Heart right ventricle (tissue), 16 donors: ENCODE measurements at places on chromosomes 3 and 15. TPM values are rescaled to one million over a fixed set of nuclear protein-coding genes. Genes with fewer than 3 reads are reported as not detected.

DNA sequence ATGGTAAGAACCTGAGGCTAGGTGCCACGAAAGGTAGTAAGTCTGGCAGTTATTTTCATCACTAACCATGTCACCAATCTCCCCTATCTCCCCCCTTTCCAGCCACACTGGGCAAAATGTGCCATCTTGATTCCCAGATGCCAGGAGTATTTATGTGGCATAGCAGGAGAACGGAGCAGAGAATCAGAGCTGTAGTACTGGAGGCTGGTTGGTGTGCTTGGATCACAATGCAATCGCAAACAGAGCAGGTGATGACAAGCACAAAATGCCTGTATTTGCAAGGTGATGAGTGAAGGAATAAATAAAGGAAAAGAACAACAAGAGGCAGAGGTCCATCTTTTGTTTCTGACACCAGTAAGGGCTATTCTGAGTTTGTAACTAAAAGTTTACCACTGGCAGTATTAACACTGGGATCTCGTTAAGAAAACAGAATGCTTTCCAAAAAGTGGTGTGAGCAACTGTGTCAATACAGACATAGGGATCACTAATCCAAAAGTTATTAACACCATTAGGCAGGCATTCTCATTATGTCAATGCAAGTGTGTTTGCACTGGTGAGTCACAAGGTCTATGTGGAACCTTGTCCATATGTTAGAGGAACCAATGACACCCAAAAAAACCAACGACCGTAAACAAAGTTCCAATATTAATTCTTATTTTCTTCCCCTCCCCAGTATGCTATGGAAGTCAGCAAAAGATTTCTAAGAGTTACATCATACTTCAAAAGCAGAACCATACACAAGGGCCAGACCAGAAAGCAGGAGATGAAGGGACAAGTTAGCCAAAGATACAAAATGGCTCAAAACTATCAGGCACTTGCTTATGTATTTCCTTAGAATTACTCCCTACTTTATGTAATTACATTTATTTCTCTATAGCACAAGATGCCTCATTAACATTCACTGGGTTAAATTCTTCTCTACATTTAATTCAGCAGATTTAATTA lies 556.6 kb downstream of the FOXP1 start:
- no peak for DNase-seq

GRCh38 chr3:10653241-10653640 lies 147.9 kb upstream of the ATP2B2 start:
- DNase-seq = no peak

GRCh38 chr3:147619921-147620560 lies 210.9 kb downstream of the ZIC1 start:
- no peak for DNase-seq

TNK2 gene
- total RNA-seq = 38.2 TPM

A4GNT gene
- not detected for total RNA-seq
